T47D (cell line): ENCODE measurements at places on chromosomes 11 and 22.
A peak's percentile ranks its signal among the peaks of the same experiment; 100 is the strongest.

DNA sequence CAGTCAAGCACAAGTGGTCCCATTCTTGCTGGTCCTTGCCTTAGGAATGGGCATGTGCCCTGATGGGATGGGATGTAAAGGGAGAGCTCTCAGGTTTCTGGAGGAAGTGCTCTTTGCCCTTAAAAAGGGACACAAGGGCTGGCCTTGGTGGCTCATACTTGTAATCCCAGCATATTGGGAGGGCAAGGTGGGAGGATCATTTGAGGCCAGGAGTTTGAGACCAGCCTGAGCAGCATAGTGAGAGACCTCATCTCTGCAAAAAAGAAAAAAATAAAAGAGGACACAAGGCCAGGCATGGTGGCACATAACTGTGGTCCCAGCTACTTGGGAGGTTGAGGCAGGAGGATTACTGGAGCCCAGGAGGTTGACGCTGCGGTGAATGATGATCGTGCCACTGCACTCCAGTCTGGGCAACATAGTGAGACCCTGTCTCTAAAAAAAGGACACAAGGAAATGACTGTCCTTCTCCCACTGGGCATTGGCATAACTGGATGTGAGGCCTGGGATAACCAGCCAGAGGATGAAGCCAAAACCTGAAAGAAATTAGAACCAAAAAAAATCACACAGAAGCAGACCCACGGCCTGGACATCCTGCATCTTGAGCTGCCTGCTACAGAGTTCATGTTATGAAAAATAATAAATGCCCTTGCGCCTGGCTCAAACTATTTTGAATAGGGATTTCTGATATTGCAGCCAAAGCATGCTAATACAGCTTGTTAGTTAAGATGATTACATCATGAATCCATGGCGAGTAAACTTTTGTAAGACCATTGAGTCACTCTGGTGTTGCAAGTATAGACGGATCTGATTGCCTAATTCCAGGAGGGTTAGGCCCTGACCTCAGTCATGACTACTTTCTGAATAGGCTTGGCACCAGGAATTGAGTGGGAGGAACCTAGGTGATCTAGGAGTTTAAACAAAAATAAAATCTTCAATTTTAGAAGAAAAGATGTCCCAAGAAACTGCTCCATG lies 12.9 kb upstream of the CRKL start:
- no peak for DNase-seq

DNA sequence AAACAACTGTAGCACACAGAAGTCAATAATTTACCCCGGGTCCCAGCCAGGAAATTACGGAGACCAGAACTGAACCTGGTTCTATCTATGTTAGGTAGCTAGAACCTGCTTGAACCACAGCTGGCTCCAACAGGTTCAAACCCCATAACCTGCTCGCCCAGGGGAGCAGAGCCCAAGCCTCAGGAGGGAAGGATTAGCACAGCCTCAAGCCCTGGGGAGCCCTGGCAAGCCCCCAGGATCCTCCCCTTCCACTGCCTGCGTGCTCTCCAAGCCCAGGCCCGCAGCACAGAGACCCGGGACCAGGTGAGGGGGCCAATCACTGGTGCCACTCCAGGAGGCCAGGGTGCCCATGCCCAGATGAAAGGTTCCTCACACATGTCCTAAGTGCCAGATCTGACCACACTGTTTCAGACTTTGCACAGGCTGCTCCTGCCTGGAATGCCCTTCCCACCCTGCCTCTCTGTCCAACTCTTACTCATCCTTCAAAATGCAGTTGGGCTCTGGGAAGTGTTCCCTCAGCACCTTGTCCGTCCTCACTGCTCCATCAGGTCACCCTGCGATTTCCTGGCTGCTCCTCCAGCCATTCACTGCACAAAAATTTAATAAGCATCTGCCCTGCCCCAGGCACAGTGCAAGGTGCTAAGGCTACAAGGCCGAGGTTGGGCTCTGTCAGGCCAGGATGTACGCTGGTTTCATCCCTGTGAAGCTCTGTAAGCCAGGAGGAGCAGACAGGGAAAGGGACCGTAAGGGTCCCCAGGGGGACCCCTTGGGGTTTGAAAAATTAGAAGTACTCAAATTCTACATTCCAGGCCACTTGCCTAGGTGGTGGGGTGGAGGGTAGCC lies 32.2 kb downstream of the ARRB1 start:
- DNase-seq, result peak; percentile 45

DNA sequence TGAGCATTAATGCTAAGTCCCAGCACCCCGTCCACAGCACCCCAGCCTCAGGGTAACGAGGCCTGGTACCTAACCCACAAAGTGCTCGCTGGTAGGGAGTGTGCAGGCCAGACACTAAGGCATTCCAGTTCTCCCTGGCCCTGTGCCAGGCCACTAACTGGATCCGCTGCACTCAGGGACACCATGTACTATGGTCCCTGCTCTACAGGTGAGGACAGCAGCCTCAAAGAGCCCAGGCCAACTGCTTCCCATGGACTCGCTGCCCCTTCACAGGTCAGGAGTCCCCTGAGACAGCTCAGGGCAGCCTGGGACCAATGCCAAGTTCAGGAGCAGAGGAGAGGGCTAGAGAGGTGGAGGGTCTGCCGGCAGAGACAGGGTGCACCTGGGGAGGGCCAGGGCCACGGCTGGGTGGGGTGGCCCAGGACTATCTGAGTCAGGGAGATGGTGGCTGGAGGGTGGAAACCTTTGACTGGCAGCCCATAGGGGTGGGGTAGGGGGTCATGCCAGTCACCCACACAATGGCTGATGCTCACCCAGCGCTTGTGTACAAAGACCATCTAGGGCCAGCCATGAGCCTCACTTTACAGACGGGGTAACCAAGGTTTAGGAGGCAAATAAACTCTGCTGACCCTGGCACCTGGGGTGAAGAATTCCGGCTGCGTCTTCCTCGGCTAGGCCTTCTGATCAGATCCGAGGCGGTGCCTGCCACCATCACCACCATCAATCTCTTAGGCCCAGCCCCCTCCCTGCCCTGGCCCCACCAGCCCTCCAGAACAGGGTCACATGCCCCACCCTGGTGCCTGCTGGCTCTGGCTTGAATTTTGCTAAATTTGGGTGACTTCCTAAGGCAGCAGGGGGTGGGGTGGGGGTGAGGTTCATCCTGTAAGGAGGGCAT lies 5.6 kb downstream of the OSBPL5 start:
- DNase-seq, result no peak

- no peak for DNase-seq
Observed at GRCh38 chr22:44620129-44620840, 81.7 kb upstream of the PRR5 start.

DNA sequence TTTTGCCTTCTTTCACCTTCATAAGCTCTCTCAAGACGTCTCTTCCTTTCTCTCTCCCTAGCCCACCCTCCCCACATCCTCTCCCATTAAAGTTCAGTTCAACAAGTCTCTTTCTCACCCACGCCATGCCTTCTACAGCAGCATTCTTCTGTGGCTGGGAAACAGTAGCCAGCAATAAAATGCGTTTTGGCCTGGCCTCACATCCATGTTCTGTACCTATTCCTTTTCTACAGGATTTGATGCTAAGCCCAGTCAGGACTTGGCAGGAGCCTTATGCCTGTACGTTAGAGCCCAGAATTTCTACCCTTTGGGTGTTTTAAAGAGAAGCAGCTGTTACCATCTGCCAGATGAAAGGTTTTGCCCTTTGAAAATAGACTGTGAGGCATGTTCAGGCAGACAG lies 7.1 kb upstream of the CD44 start:
- no peak for DNase-seq

- DNase-seq, result no peak
Observed at GRCh38 chr11:19243143-19243542, 2.4 kb upstream of the E2F8 start.

GRCh38 chr11:35174666-35175065 lies 35.7 kb downstream of the CD44 start:
- DNase-seq, result no peak
